Naive thymus-derived CD4-positive, alpha-beta T cell (primary cell): ENCODE measurements at places on chromosomes 4 and X. TPM values are rescaled to one million over a fixed set of nuclear protein-coding genes. Genes with fewer than 3 reads are reported as not detected.

The SLC6A14 gene
- not detected for total RNA-seq

DNA sequence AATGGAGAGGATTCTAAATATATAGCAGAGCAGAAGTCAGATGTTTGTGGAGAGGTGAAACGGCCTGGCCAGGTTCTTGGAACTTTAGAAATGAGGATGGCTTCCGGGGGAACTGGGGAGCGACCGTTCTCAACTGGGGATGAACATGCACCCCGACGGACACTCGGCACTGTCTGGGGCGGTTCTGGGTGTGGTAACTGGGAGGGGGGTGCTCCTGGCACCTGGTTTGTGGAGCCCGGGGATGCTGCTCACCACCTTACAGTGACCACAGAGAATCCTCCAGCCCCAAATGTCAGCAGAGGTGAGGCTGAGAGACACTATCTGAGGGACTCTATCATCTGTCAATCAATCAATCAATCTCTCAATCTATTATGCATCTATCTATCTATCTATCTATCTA, 69.0 kb upstream of the PPP2R3B start:
- no peaks in the 10 kb centered on the region for H3K27me3 ChIP-seq
- no peaks in the 10 kb centered on the region for H3K36me3 ChIP-seq
- no peak overlapping the region for H3K27ac ChIP-seq
- no peak for DNase-seq
- H3K4me1 ChIP-seq: no peaks in the 10 kb centered on the region

DNA sequence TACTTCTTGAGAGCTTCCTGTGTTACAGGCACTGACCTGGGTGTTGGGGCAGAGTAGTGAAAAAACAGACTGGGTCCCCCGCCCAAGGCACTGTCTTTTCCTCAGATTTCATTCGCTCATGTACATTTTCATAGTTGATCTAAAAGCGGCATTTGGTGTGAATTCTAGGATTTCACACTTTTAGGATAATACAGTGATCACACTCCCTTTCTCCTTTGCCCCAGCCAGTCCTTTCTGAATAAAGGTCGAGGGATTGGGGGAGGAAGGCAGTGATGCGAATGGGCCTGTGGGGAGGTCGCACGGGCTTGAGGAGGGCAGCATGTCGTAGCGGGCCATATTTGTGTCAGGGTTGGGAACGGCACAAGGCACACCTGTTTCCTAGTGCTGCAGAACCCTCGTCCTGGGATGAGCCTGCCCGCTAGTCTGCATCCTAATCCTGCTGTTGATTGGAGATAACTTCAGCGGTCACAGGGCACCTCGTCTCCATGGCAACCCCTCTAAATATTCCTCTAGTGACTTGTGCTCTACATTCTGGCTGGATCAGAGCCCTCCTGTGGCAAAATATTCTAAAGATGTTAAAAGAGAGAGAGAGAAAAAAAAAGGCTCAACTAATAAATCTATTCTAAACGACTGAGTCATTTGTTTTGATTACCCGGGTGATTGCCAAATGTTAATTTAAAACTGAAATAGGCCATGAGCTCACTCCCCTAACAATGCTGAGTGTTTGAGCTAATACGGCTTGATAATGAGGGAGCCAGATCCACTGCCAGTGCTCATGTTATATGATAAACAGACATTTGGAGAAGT, 21.8 kb downstream of the FHL1 start:
- no peak overlapping the region for H3K4me3 ChIP-seq
- no peaks in the 10 kb centered on the region for H3K36me3 ChIP-seq
- H3K27ac ChIP-seq: no peak overlapping the region
- DNase-seq: no peak

GRCh38 chrX:107978707-107979307, 3.4 kb downstream of the TEX13B start:
- no peak overlapping the region for H3K27ac ChIP-seq
- peak; percentile 3 for DNase-seq
- no peak overlapping the region for H3K4me3 ChIP-seq
- no peaks in the 10 kb centered on the region for H3K4me1 ChIP-seq
- no peaks in the 10 kb centered on the region for H3K36me3 ChIP-seq

DNA sequence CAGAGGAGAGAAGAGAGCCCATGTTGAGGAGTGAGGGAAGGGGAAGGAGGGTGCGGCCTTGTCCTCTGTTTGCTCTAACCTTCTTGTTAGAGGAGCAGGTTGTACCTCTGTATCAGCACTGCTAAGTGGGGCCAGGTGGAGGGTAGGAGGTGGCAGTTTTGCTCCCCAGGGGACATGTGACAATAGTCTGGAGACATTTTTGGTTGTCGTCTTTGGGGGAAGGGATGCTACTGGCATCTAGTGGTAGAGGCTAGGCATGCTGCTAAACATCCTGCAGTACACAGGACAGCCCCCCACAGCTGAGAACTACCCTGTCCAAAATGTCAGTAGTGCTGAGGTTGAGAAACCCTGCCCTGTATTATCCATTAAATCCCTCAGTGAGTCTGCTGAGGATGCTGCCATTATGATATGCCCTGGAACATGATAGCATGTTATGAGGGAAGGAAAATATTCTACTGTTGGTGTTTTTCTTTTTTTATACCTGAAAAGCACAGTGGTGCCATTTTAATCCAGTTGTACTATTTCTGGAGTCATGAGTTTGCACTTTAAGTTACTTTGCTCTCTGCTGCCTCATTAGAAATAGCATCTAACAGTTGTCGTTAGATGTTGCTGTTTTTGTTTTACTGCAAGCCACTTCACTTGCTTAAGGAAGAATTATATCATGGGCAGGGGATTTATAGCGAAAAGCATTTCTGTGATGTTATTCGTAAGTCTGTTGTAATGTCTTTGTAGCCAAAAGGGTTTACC, 90.6 kb downstream of the LRP2BP start:
- no peak overlapping the region for H3K4me3 ChIP-seq
- no peak overlapping the region for H3K27ac ChIP-seq
- H3K36me3 ChIP-seq: no peaks in the 10 kb centered on the region
- peak; percentile 0 for DNase-seq

DNA sequence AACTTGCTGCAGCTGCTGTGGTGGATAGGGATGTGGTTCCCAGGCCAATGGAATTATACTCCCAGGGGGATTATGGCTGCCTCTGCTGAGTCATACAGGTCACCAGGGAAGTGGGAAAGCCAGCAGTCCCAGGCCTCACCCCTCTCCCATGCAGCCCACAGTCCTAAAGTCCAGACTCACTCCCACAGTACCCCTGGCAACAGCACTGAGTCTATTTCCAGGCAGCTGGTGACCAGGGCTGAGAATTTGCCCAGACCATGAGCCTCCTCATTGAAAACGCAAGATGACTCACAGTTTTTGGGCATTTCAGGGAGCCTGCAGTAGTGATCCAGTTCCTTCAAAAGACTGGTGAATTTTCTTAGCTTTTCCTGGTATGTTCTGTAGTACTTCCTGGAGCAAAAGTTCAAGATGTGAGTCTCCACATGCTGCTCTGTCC, 137.6 kb downstream of the NPNT start:
- DNase-seq: no peak
- H3K4me3 ChIP-seq: no peak overlapping the region
- no peaks in the 10 kb centered on the region for H3K4me1 ChIP-seq

The ZIC3 gene
- total RNA-seq: not detected

DNA sequence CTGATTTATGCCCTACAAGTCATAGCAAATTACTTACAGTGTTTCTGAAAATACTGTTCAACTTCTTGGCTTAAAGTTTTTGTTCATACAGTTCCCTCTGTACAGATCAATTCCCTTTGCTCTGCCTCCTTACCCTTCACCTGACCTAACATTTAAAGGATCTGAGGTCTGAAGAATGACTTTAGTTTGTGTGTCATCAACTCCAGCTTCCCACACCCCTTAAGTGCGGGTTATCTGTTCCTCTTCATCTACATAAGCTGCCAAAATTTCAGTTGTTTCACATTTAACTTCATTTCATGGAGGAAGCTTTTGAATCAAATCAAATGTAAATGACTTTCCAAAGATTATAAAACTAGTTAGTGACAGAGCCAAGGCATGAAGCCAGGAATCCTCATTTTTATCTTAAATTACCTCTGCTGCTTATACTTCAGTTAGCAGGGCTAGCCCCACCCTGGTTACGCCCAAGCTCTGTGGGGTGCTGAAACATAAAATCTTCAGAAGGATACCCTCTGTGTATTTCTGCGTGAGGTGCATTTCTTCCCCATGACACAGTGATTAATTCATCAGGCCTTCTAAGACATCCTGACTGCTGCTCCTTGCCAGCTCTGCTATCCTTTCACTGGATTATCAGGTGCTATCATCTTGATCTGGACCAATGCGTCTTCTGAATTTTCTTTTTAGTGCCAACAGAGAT, 16.5 kb downstream of the CXCL1 start:
- H3K36me3 ChIP-seq: no peaks in the 10 kb centered on the region
- no peak overlapping the region for H3K4me3 ChIP-seq
- no peak for DNase-seq
- no peaks in the 10 kb centered on the region for H3K4me1 ChIP-seq

DNA sequence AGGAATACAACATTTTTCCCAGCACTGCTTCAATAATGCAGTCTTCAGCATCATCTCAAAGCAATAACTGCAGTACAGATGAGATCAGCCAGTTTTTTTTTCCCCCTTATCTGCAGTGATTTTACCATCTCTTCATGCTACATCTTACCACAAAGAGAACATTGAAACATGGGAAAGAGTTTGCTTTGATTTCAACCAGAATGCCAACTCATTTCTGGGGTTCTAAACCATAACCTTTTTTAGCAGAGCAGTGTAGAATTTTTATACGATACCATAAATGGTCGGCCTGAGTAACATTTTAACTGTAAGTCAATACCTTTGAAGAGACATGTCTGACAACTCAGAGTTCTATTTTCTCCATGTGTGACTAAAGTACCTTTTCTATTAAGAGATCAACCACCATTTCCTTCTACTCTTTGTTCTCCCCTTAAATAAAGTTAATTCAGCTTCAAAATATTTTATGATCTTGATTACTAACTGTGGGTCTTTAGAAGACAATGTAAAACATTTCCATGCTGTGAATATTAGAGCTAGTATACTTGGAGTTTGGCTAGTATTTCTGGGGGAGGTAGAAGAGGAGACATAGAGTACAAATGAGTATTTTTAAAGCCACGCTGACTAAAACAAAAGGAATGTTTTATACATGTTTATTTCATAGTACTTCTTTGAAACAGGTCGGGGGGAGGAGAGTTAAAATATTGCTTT, 69.1 kb downstream of the TET2 start:
- no peaks in the 10 kb centered on the region for H3K36me3 ChIP-seq
- H3K27me3 ChIP-seq: no peaks in the 10 kb centered on the region
- no peak for DNase-seq
- H3K4me1 ChIP-seq: no peaks in the 10 kb centered on the region
- no peak overlapping the region for H3K27ac ChIP-seq

DNA sequence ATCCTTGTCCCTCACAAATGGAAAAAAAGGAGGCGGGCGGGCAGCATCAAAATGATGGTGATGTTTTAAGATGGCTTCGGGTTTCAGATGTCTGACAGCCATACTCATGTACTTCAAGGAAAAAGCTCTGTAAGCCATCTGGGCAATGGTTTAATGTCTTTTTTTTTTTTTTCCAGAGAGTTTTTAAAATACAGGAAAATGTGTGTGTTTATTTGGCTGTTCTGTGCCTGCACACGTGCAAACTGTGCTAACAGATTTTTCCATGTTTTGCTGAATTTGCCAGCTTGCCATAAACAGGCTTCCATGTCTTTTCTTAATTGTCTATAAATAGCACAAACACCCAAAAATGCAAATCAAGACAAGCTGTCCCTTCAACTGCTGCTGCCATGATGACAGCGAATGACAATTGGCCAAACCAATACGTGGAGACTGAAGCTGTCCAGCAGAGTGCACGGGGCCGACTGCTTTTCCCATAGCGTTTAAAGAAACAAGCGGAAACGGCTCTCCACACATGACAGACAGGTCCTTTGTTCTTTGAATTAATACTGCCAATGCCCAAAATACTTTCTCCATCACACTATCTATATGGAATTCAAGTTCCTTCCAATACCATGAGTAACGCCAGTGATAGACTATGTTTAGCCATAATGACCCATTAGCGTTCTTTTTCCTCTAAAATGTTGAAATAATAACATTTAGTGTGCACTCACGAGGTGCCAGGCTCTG, 35.7 kb downstream of the AFAP1 start:
- no peaks in the 10 kb centered on the region for H3K27me3 ChIP-seq
- H3K4me1 ChIP-seq: no peaks in the 10 kb centered on the region
- H3K27ac ChIP-seq: no peak overlapping the region
- no peak for DNase-seq
- no peak overlapping the region for H3K4me3 ChIP-seq

The IL3RA gene
- 9.8 and 10.5 TPM in 2 replicates for total RNA-seq

The GC gene
- total RNA-seq: not detected

- no peaks in the 10 kb centered on the region for H3K4me1 ChIP-seq
- DNase-seq: no peak
- no peak overlapping the region for H3K4me3 ChIP-seq
These were observed 119.7 kb downstream of the PCDH7 start for GRCh38 chr4:30839583-30840520.

DNA sequence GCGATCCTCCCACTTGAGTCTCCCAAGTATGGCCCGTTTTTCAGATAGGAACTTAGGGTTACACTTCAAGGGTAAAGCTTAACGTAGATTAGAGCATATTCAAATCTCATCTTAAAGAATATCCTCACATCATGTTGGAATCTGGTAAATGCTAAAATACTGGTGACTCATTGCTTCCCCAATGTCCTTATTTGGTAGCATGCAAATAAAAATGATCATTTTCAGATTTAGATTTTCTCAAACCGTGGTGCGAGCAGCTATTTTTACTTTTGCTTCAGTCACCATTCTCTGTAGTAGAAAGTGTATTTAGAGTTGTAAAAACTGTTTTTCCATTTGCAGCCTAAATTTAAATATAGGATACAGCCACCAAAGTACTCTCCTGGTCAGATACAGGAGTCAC, 101.5 kb upstream of the MAML3 start:
- no peak overlapping the region for H3K27ac ChIP-seq
- no peak overlapping the region for H3K4me3 ChIP-seq
- peaks cover 7% of the 10 kb centered on the region for H3K27me3 ChIP-seq
- no peak for DNase-seq
- no peaks in the 10 kb centered on the region for H3K4me1 ChIP-seq
- no peaks in the 10 kb centered on the region for H3K36me3 ChIP-seq

DNA sequence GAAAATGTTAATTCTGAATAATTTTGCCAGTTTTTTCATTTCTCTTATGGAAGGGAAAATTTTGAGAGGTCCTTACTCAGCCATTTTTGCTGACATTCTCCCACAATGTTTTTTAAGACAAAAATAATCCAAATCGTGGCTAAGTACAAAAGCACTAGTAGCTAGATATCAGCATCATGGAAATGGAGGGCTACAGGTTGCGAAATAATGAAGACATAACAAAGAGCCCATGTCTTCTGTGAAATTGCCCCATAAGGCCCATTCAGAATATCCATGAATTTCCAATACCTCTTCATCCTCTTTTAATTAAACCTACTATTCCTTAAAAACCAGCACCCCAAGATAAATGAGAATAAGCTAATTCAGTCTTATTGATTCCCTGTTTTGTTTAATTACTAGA, 107.4 kb downstream of the HNRNPD start:
- no peaks in the 10 kb centered on the region for H3K4me1 ChIP-seq
- no peak for DNase-seq
- no peak overlapping the region for H3K27ac ChIP-seq
- no peak overlapping the region for H3K4me3 ChIP-seq

- H3K27ac ChIP-seq: no peak overlapping the region
- H3K36me3 ChIP-seq: no peaks in the 10 kb centered on the region
- H3K4me3 ChIP-seq: no peak overlapping the region
- no peaks in the 10 kb centered on the region for H3K4me1 ChIP-seq
- no peak for DNase-seq
- no peaks in the 10 kb centered on the region for H3K27me3 ChIP-seq
These were observed 163.3 kb downstream of the MID1 start for GRCh38 chrX:10457092-10457491.
